ENCODE measurements at places on chromosomes 5 and 9.
A peak's percentile ranks its signal among the peaks of the same experiment; 100 is the strongest.

DNA sequence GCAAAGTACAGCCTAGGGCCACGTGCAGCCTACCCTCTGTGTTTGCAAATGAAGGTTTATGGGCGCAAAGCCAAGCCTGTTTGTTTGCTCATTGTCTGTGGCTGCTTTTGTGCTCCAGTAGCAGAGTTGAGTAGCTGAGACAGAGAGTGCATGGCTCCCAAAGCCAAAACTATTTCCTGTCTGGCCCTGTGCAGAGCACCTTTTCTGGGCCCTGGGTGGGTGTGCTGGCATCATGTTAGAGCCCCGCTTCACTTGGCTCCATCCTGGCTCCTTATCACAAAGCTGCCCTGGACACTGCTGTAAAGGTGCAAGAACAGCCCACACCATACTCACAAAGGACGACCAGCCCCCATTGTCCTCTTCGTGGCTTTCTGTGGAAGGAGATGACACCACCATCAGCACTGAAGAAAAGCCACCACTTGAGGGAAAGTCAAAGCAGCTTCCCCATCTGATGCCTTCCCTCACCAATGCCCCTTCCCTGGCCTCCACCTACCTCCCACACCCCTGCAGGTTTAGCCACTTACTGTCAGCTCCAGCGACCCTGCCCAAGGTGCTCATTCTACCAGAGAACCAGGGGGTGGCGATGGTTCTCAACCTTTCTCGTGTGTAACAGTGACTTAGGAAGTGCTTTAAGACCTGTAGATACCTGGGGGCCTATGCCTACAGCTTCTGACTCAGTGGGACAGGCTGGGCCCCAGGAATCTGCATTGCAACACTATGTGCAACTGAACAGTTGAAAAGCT, 23.4 kb downstream of the LCP2 start:
- DNase-seq = no peak

DNA sequence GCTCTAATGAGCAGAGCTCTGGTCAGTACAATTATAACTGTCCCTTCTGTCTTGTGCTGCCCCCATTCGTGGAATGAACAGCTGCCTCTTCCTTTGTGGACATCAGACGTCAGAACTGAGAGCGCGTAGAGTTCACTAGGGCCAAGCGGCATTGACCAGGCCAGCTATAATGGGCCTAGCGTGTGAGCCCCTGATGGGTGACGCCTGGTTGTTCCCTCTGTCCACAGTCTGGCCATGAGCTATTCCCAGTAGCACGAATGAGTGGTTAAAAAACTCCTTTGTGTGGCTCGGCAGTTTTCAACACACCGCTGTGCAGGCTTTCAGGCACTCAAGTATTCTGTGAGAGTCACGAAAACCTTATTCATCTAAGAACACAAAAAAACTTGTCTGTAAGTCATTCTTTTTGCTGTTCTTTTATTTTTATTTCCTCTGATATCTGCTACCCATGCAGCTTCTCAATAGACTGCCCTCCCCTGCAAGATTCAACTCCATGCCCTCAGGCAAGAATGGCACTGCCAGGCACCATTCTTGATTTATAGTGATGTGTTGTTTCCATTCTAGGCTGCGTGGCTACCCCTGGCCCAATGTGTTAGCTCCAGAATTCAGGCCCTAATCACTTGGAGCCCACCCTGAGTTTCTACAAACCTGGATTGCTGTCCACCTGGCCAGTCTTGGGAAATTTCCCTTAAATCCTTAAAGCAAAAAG, 52.5 kb downstream of the ANKDD1B start:
- DNase-seq = no peak

- DNase-seq = no peak
Observed at GRCh38 chr9:123865226-123866000, 64.5 kb downstream of the DENND1A start.

DNA sequence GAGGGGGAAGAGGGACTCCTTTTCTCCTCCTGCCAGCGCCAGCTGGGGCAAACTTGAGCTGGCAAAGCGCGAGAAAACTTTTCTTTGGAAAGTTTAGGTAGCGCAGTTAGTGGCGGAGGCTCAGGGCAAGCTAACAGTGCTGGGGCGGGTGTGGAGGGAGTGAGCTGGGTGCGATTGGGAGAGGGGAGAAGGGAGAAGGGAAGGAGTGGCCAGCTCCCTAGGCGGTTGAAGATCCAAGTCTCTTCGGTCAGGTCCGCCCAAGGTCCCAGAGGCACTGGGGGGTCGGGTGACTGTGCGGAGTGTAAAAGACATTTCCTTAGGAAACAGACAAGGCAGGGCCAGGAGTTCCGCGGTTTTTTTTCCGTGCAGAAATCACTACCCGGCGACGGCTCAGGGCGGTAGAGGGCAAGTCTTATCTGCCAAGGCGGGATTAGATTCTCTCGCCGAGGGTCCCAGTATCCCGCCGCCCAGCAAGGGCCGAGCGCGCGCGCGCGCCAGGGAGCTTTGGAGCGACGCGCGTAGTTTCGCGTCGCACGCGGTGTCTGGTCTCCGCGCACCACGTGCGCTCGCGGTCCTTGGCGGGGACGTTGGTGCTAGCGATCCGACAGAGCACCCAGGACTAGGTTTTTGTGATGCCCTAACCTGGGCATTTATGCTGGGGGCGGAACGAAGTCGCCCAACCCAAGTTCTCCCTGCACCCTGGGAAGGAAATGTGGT, 33.6 kb upstream of the NFIB start:
- no peak for DNase-seq

DNA sequence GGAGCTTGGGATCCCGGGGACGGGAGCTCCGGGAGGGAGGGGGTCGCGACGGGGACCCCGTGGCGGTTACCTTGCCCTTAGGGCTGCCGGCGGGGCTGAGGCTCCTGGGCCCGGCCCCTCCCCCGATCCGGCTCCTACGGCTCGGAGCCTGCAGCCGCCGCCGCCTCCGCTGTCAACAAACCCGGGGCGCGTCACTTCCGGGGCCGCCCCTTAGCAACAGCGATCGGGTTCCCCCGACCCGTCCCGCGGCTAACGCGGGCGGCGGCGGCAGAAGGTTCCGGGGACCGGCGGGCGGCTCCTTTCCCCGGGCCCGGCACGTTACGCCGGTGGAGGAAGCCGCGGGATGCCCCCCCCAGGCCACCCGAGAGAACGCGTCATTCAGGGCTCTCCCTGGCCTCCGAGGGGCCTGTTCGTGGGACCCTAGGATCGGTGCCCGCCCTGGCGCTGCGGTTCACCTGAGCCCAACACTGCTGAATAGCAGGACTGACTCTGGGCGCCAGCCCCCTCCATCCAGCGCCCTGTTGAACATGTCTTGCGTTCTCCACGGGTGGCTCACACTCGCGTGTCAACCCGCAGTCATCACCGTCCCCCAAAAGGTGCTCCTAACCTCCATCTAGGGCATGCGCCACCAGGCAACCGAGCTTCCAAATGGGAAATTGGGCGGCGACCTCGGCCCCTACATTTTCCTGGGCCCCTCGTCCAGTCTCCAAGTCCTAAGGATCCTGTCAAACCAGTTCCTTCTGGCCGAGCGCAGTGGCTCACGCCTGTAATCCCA, at the start of gene ZER1:
Gene ZER1, minus strand, starts transcription at position 183 of the 775 bp plus-strand sequence. CDS start 16,362 bp downstream, outside the sequence.
- peak; percentile 95 for DNase-seq

- no peak for DNase-seq
Observed at GRCh38 chr5:170737591-170737990, 45.9 kb upstream of the GABRP start.

GRCh38 chr5:123460296-123460729, 37.1 kb upstream of the CEP120 start:
- no peak for DNase-seq

GRCh38 chr9:124755061-124755460, 16.1 kb downstream of the NR6A1 start:
- DNase-seq = no peak

- DNase-seq = no peak
Observed at GRCh38 chr5:6905883-6906282, 192.7 kb downstream of the TENT4A start.

- DNase-seq = no peak
Observed at GRCh38 chr5:179223961-179224360, 121.3 kb downstream of the ADAMTS2 start.

DNA sequence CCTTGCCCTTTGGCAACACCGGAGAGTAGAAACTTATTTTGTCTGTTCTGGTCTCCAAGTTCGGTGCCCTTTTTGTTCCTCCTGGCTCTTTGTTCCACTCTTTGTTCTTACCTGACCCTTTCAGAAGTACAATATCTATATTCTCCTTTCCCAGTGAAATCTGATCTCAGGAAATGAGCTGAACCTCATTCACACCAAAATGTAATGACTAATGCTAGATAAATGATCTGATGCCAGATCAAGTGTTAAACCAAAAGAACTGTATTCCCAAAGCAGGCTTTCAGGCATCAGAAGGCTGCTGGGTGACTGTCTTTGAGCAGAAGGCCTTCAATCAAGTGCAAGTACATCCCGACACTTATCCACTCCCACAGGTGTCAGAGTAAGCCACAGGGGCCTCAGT, 156.4 kb downstream of the SPOCK1 start:
- DNase-seq = no peak

- DNase-seq = no peak
Observed at GRCh38 chr5:173004013-173004412, 20.4 kb downstream of the ATP6V0E1 start.

GRCh38 chr9:128899566-128900322, 17.8 kb downstream of the LRRC8A start:
- no peak for DNase-seq

DNA sequence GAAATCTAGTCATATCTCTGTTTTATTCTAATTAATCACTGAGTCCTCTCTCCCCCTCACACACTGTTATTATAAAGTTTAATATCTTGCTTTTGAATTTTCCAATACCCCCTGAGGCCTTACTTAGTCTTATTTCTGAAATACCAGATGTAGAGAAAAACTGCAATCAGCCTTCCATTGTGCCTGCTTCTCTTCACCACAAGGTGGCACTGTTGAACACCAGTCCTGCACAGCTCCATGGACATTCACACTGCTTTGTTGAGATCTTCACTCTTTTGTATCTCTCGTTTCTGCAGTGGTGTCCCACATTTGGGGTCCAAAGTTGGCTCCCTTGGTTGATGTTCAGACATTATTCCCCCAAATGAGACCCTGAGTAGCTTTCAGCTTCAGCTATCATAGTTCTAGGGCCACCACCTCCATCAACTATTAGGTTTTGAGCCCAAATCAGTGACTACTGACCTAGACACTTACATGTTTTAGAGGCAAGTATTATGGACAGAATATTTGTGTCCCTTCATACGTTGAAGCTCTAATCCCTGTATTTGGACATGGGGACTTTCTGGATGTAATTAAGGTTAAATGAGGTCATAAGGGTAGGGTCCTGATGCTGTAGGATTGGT, 24.3 kb downstream of the BOD1 start:
- DNase-seq = no peak

GRCh38 chr5:1793301-1793740, 6.3 kb downstream of the MRPL36 start:
- no peak for DNase-seq

DNA sequence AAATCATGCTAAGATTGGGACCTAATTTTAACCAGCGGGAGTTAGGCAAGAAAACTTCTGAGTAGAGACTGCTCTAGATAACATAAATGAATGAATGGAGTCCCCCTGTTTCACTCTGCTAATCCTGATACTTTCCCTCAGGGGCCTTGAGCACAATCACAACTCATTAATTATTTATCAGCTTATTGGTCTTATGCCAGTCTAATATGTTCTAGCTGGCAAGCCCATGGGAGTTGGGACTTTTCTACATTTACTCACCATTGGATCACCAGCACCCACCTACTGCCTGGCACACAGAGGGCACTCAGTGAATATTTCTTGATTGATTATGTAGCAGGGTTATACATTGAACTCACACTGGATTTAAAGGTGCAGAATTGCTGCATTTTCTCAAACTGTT, 13.5 kb upstream of the TMED7 start:
- no peak for DNase-seq

- no peak for DNase-seq
Observed at GRCh38 chr5:122180863-122181548, 51.7 kb downstream of the ZNF474 start.
